ENCODE measurements at places on chromosomes 4 and X.

DNA sequence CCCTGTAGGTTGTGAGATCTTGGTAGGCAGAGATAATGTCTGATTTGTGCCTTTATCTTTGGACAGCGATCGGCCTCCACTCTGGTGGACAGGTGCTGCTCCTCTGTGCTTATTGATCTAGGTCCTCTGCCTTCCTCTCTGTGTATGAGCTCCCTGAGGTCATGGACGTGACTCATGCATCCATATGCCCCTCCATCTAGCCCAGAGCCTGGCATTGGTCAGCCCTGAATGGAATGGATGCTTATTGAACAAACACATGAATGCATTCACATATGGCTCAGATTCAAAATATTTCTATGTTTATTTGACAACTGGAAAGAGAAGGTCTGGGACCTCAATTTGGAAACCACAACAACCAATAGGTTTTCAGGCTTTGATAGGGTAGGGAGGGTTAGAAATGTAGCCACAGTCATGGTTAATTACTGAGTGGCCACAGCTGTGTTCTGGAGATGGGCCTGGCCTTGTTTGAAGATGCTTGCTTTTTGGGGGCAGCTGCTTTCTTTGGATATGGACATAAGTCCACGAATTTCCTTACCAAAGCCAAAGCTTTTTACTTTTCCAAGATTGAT, 76.2 kb downstream of the SEL1L3 start:
- DNase-seq: no peak

- DNase-seq: no peak
Measured at GRCh38 chr4:182213004-182213403, 30.2 kb upstream of the TENM3 start.

- no peak for DNase-seq
Measured at GRCh38 chr4:185472103-185472542, 590 bp upstream of the CCDC110 start.

DNA sequence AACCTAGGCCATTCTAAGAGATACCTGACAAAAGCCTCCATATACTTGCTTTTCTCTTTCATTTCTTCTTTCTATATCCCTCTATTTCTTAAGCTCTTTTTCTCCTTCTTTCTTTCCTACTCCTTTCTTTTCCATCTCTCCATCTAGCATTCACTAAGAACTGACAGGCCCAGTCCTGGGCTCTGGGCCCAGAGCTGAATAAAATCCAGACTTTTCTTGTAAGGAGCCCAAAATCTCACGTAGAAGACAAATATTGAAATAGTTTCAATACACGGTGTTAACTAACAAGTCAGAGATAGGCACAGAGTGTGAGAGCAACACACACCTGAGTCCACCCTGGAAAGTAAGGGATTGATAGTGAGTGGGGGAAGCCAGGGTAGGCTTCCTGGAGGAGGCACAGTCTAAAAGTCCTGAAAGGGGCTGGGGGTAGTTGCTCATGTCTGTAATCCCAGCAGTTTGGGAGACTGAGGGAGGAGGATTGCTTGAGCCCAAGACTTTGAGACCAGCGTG, 73.2 kb upstream of the EFNB1 start:
- no peak for DNase-seq

DNA sequence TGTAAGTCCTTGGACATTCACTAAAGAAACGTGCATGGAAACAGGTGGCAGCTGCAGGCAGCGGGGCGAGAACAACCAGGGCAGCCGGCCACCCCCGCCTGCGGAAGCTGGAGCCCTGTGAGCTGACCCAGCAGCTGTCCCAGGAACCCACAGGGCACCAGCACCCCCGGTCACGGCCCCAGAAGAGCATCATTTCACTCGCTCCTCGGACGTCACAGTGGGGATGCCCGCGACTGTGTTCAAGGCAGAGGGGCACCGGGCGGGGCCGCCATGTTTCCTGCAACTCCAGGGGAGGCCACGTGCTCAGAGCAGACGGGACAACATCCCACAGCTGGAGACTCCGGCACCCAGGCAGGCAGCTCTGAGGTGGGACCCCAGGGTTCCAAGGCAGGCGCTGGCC, 45.0 kb upstream of the CPLX1 start:
- no peak for DNase-seq

DNA sequence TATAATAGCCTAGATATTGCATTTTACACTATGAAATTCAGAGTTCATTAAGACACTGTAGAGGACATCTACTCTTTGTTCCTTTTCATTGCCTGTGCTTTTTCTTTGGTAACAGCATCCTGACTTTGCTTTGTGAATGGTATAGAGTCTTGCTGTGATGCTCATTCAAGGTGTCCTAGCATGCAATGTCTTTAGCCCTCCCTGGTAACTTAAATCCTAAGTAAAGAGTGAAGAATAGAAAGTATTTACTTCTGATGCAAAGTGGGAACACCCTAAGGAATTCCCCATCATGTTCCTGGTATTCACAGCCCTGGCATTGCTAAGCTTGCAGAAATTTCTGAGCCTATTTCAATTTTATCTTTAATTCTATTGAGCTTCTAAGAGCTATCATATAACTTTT, 400.1 kb downstream of the FAT4 start:
- no peak for DNase-seq

- DNase-seq: no peak
Measured at GRCh38 chr4:159902648-159903047, 799.8 kb downstream of the RAPGEF2 start.

DNA sequence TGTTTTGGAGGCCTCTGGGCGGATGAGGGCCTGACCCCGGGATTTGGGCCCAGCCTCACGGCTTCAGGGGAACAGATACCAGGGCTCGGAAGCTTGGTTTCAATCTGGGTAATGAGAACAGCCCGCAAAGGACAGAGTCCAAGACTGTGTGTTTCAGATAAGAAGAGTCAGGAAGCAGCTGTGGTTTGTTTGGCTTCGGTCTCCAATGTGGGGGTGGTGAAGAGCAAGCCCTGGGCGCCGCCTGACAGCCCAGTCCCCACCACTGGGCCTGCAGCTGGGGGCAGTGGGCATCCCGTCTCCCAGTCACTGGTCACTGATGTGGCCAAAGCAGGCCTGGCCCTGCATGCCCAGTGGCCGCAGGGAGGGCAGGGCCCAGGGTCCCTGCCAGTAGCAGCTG, 9.1 kb downstream of the WFS1 start:
- DNase-seq: no peak

DNA sequence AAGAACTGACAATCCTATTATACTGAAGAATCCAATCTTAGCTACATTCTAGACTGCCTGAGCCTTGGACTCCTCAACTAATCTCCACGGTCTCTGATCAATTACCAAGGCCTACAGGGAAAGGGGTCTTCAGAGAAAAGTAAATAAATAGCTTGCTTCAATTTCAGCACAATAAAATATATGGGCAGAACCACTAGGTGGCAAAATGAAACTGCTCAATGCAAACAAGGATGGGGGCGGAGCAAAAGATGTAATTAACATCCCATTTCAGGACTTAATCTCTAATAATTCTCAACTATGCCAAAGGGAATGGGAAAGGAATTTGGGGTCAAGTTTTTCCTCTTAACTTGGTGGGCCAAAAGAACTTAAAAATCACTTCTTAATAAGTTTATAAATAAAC, 78.4 kb upstream of the MAP3K15 start:
- peak; percentile 15 for DNase-seq

Data from NCI-H1436 (cell line).